ENCODE measurements at places on chromosomes 6 and 20.
A peak's percentile ranks its signal among the peaks of the same experiment; 100 is the strongest.

- DNase-seq = no peak
These were observed 140.5 kb downstream of the RCAN2 start for GRCh38 chr6:46350714-46351113.

DNA sequence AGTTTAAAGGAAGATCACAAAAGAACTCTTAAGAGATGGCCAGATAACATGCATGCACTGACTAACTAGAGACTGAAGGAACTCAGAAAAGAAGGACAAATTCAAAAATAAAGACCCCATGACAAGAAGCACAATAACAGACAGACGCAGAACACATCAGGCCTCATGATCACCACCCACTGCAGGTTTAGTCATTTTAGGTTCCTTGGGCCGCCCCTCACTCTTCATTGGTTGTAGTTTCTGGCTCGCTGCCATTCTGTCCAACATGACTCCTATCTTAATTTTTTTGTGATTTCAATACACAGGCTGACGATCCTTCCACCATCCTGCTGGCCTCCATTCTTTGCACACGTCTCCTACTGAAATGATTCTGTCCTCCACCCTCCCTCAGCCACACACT lies 21.6 kb downstream of the STX7 start:
- DNase-seq = peak; percentile 32

DNA sequence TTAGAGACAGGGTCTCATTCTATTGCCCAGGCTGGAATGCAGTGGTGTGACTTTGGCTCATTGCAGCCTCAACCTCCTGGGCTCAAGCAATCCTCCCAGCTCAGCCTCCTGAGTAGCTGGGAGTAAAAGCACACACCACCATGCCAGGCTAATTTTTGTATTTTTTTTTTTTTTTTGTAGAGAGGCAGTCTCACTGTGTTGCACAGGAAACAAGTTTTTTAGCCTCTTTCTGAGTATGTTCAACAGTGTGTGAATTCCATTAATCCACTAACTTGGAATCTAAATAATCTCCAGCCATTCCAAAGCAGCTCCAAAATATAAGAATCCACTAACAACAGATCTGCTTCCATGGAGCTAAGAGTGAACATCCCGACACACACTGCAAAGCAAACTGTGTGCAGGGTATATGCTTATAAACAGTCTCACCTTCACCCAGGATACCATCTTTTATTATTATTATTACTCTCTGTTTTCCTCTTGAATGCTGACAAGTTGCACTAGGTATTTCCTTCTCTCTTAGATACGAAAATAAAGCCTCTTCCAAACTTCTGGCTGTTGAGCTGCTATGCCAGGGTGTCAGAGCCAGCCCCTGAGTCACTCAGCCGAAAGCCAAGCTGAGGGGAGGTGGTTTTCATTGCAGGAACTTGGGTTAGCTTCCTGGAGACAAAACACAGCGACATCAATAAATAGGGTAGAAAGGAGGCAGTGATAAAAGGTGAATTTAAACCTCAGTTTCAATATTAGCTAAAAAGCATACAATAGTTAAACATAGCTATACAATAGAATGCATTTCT lies 264.9 kb downstream of the HIVEP2 start:
- no peak for DNase-seq

DNA sequence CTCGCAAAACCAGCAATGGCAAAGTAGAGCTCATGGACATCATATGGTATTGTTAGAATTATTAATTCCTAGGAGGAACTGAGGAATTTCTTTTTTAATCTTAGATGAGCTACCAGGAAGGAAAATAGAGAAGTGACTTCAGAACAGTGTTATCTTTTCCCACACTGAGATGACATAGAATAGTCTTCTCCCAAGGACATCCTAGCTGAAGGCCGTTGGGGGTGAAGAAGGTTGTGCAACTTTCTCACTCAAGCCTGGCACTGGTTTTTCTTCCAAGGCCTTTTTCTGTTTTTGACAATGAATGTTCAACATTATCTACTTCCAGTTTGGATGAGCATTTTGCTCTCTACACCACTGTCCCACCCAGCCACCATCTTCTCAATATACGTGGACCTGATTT lies 35.8 kb upstream of the MAS1 start:
- no peak for DNase-seq

- DNase-seq = no peak
These were observed 164.8 kb upstream of the QKI start for GRCh38 chr6:163249651-163250101.

DNA sequence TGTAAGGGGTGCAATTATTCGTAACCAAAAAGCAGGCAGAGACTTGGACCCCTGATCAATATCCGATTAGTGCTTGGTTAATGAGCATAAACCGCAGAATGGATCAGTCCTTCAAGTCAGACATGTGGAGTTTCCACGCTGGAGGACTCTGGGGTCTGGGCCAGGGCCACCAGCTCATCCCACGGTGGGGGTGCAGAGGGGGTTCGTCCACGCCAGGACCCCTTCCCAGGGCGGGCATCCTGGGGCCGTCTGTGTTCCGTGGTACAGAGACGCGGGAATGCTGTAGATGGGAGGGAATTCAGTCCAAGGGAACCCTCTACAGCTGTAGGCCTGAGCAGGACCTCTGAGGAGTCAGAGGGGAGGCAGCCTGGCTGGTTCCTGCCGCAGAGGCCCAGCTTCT lies 197.7 kb downstream of the TAF4 start:
- DNase-seq = no peak

DNA sequence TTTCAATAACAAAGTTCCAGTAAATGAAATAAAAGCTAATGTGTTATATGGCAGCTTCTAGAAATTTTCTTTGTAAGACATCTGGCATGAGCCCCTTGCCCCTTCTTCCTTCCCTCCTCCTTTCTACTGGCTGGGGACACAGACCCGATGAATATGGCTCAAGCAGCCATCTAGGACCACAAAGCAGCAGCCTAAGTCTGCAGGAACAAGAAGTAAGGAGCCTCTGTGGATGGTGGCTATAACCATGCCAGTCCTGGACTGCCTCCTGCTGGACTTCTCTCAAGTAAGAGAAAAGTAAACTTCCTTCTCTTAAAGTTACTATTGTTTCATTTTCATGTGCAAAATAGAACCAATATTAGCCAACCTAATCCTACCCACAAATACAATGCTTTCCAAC lies 114.9 kb upstream of the DST start:
- no peak for DNase-seq

DNA sequence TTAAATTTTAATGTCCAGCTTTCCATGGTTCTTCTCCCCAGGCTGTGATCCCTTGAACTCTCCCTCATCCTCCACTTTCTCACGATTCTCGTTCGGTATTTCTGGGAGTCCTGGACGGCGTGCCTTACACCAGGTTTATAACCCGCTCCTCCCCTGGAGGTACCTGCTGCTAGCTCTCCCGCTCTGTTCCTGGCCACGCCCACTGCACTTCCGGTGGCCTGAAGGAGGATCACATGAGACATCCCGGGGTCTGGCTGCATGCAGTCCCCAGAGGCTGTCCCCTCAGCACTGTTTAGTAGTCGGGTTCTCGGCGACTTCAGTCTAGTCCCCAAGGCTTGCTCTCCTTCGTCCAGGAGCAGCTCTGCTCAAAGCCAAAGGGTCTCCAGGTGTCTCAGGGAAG lies 28.4 kb upstream of the GCLC start:
- DNase-seq = no peak

GRCh38 chr6:168804331-168804730 lies 363.3 kb downstream of the SMOC2 start:
- DNase-seq = no peak

DNA sequence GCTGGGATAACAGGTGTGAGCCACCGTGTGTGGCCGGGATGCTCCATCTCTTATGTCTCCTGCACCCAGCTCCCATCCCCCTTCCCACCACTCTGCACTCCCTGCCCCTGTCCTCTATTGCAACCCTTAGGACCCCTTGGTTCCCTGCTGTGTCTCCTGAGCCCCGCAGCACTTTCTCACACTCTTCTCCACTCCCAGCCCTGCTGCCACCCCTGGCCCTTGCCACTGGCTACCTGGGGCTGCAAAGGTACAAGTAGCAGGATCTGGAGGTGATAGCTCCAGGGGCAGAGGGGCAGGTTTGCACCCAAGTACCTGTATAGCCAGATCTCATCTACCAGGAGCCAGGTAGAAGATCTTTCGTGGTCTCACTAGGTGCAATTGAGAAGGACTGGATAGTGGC lies 6.6 kb upstream of the CPXM1 start:
- DNase-seq = no peak

GRCh38 chr6:167907837-167908681 lies 81.3 kb downstream of the AFDN start:
- no peak for DNase-seq

GRCh38 chr6:111721753-111722154 lies 116.1 kb upstream of the TRAF3IP2 start:
- peak; percentile 60 for DNase-seq

DNA sequence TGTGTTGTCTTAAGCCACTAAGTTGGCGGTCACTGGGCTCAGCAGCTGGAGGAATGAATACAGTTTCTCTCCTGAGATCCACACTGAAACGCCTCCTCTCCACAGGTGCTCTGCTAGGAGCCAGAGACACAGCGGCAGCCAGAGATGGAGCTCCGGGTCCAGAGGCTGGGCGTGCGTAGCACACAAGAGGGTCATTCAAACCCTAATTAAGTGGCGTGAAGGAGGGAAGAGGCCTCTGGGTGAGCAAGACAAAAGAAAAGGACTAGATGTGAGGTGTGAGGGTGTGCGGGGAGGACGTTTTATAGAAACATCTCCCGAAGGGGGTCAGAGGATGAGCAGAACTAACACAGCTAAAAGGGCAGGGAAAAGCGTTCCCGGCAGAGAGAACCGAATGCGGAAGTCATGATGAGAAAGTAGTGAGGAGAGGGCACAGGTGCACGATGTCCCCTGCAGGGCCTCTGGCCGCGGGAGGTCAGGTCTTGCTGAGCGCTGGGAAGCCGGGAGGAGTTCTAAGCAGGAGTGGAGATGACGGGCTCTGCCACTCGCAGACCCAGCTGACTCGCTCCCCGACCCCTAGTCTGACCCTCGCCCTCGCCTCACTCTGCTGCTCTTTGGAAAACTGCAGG lies 54.4 kb downstream of the BMP7 start:
- DNase-seq = no peak

GRCh38 chr6:156780102-156780641 lies 3.0 kb downstream of the ARID1B start:
- peak; percentile 63 for DNase-seq

GRCh38 chr20:16197696-16198095 lies 375.6 kb downstream of the KIF16B start:
- DNase-seq = no peak

DNA sequence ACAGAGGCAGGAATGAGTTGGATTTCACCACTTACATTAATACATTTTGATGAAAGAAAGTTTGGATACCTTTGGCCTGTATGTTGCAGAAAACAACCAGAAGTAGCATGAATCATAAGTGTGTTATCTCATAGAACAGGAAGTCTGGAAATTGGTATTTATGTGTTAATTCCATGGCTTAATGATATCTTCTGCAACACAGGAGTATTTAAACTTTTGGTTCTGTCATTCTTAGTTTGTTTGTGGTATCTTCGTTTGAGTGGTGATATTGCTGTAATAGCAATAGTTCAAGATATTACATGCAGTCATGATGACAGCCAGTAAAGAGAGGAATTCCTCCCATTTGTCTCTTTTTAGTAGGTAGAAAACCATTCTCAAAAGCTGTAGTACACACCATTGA lies 177.3 kb downstream of the CDKAL1 start:
- DNase-seq = no peak

DNA sequence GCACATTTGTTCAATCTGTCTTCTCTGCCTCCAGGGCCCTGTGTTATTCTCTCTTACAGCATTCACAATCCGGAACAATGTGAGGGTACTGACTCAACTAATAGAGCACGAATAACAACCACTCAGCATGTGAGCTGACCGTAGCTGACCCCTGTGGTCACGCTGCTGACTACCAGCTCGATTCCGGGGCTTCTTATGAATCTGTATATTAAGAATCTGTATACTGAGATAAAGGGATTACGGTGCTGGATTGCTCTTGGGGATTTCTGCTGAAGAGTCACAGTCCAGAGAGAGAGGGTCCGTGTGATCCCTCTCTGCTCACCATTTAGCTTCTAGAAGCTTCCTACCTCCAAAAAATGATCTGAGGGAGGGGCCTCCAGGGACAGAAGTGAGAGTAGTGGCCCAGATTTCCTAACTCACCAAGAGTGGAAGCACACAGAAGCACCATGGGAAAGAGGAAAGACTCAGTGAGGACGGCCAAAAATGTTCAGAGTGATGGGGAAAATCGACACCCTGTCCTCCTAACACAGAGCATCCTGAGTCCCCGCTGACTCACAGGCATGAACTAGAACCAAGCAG lies 156.2 kb downstream of the THBS2 start:
- DNase-seq = no peak

GRCh38 chr20:24134284-24134683 lies 145.7 kb upstream of the GGTLC1 start:
- no peak for DNase-seq

DNA sequence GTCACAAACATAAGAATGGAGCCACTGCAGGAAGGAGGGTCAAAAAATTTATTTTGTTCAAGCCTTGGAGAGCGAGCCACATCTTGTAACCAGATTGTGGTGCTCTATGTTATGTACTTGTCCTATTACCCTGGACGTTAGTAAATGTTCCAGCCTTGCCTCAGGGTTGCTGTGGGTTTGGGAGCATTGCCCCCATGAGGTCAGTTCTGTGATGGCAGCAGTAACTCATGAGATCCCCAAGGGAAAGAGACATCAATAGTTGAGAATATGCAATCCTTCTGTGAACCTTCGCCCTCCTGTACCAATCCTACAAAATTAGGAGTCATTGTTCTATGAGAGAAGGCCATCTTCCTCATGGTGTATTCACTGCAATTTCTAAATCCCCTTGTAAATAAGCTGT lies 16.4 kb upstream of the CFAP206 start:
- no peak for DNase-seq

- DNase-seq = peak; percentile 82
These were observed at the start of gene STX11 for GRCh38 chr6:144149894-144150709. Gene STX11, plus strand, starts transcription at chr6:144150517. Its CDS starts 36,111 bp downstream, at chr6:144186628.

DNA sequence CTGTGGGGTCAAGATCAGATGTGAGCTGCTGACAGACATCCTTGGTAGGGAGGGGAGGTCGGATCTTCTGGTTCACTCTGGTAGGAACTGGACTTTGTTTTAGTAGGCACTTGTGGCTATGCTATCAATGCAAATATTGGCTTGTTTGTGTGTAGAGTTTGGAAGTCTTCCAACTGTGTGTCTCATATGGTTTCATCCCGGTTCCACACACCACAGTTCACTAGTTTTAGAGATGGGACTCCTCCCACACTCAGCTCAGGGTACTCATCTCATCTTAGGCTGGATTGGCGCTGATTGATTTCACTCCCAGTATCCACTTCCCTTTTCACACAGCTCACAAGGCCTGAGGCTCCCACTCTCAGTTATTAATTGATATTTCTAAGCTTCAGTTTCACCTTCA lies 161.3 kb downstream of the THBS2 start:
- no peak for DNase-seq

DNA sequence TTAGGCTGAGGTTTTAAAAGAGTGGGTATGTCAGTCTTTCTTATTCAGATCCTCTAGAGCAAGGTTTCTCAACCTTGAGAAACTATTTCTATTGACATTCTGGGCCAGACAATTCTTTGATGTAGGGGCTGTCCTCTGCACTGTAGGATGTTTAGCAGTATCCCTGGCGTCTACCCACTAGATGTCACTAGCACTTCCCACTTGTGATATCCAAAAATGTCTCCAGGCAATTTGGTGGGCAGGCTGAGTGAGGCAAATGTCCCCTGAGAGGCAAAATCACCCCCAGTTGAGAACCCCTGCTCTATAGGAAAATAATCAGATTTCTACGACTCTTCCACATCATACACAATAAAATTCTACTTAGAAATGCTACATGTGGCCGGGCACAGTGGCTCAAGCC lies 7.7 kb upstream of the ZKSCAN8 start:
- peak; percentile 32 for DNase-seq

GRCh38 chr6:18100296-18100695 lies 22.2 kb downstream of the NHLRC1 start:
- DNase-seq = no peak

GRCh38 chr6:112883095-112883494 lies 536.0 kb downstream of the RFPL4B start:
- no peak for DNase-seq

Data from stimulated activated CD4-positive, alpha-beta T cell treated with anti-CD3 and anti-CD28 coated beads, Interleukin-4, amount 100 ng/mL, for 24 hours (primary cell).